ENCODE measurements at places on chromosomes 6 and 20.

DNA sequence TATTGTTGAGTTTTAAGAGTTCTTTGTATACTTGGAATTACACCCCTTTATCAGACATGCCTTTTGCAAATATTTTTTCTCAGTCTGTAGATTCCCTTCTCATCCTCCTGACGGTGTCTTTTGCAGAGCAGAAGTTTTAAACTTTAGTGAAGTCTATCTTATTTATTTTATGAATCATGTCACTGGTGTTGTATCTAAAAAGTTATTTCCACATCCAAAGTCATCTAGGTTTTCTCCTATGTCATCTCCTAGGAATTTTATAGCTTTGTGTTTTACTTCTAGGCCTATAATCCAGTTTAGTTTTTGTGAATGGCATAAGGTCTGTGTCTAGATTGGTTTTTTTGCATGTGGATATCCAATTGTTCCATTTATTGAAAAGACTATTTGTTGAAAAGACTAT, 271.3 kb downstream of the KIF16B start:
- no peak for DNase-seq

DNA sequence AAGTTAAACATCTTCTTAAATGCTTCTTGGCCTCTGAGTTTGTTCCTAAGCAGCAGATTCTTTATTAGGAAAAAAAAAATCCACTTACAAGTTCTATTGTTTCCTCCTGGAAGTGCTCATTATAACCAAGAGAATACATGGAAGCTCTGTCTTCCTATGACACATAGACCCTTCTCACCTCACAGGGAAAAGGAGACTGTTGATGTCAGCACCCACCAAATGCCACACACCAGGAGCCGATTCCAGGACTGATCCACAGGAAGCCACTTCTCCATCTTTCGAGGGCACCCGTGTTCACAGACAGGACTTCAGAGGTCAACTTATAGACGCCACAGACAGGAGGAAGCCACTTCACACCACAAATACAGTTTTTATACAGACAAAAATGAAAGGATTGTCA, 13.4 kb upstream of the BNIP5 start:
- no peak for DNase-seq

DNA sequence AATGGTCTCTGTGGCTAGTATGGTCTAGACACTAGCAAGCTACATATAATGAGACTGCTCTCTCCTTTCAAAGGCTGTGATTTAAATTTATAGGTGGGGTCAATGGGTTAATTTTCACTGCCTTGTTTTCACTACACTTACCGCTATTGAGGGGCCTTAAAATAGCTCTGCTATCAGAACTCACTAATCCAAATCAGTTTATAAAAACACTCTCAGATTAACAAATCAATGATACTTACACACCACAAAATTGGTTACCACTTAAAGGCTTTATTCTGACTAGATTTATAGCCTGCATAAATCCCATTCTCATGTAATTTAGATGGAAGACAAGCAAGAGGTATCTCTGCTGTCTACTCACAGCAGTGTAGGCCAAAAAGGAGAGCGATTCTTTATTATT, 313.0 kb upstream of the AGPAT4 start:
- DNase-seq = no peak

DNA sequence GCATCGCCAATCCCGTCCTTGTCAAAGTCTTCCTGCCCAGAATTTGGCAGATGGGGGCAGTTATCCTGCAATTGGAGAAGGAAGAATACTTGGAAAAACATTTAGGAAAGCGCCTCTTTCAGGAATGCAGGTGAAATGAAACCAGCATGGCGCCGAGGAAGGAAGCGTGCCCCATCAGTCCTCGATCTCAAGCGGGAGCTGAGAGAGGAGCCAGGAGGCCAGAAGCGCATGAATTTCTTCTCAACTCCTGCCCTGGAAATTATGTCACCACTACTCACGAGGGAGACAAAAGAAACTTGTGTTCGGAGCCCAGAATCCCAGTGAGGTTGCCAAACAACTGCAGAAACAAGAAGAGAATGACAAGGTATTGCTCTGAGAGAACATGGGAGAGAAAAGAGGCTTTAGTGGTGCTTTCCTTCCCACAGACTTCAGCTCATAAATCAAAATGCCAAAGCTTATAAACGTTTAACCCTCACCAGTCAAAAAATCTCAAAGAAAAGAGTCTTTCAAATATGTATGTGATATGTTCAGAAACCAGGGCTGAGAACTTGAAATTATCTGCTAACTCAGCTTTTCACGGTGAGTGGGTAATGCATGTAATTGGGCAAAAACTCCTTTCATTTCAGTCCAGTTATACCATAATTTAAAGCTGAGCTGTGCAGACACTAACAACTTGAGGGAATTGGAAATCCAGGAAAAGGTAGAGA, 23.9 kb downstream of the THBS2 start:
- no peak for DNase-seq

- no peak for DNase-seq
Observed at GRCh38 chr20:25083141-25083772, 1.3 kb upstream of the VSX1 start.

- no peak for DNase-seq
Observed at GRCh38 chr6:111817451-111818120, 55.7 kb downstream of the FYN start.

DNA sequence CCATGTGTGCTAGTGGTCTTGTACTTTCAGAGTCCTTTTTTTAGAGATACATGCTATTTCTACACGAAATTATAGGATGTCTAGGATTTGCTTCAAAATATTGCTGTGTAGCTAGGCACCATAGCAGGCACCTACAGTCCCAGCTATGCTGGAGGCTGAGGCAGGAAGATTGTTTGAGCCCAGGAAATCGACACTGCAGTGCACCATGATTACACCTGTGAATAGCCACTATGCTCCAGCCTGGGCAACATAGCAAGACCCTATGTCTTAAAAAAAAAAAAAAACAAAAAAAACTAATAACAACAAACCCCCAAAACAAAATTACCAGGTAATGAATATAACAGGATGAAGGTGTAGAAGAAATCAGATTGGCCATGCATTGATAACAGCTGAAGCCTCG, 121.7 kb downstream of the NFATC2 start:
- DNase-seq = no peak

GRCh38 chr6:104843229-104843628, 16.5 kb downstream of the HACE1 start:
- no peak for DNase-seq

DNA sequence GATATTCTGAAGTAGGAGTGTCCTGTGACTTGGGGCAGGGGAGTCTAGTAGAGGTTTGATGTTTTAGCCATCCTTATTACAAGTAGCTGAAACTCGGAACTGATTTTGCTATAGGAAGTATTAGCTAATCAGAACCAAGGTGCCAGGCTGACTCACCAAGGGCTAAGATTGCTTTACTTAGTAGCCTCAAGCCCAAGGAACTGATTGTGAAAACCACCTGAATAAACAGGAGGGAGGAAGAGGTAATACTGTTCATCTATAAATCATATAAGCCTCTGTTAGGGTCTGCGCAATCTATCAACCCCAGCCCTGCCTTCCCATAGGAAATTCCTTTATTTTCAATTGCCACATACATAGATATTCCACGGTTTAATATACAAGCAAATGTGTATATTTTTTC, 54.4 kb downstream of the GNAS start:
- no peak for DNase-seq

DNA sequence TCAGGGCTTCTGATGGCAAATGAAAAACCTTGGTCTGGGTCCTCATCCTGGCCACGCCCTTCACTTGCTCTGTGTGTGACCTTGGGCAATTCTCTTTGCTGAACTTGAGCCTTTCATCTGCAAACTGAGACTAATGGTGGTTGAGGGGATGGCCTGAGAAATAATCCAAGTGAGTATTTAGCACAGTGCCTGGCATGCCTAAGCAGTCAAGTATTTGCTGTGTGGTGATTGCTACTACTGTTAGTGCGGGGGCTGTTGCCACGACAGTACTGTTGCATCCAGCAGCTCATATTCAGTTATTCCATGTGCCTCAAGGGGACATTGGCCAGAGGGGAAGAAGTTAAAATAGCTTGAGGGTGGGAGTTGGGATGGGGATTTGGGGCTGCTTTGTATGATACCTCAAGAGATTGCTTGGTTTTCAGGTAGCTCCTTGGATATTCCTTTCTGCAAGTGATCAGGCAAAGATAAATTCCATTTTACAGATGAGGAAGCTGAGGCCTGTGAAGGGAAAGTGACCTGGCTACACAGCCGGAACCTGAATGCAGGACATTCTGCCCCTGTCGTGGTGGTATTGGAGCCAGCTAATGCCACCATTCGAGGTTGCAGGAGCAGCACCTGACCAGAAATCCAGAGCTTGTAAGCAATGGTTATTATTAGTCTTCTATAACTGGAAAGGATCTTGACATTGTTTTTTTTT, 45.1 kb upstream of the EPB41L1 start:
- DNase-seq = no peak

- no peak for DNase-seq
Observed at GRCh38 chr6:80339421-80339820, 232.9 kb downstream of the BCKDHB start.

- no peak for DNase-seq
Observed at GRCh38 chr6:142325111-142325510, 23.3 kb downstream of the ADGRG6 start.

- no peak for DNase-seq
Observed at GRCh38 chr20:37404461-37404890, 58.5 kb downstream of the SRC start.

- DNase-seq = no peak
Observed at GRCh38 chr6:36779227-36779626, 60.0 kb downstream of the CPNE5 start.

- no peak for DNase-seq
Observed at GRCh38 chr6:88650029-88650619, 313.3 kb downstream of the RNGTT start.

DNA sequence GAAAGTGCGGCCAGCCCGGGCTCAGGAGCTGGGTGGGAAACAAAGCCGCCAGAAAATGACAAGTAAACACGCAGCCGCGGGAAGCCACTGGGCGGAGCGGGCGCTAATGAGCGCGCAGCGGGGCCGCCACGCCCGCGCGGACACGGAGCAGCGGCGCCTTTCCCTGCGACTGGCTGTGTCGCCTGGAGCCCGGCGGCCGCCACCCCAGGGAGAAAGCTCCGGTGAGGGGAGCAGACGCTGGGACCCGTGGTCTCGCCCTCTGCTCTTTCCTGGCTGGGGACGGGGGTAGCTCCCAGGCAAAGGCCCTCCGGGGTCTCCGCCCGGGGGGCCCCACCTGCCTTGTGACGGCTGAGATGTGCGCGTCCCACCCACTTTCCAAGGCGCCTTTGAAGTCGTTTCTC, 54.9 kb downstream of the PRR18 start:
- no peak for DNase-seq

- no peak for DNase-seq
Observed at GRCh38 chr6:35596448-35597442, 84.0 kb upstream of the TULP1 start.

GRCh38 chr6:21078497-21078896, 515.1 kb upstream of the SOX4 start:
- DNase-seq = no peak

GRCh38 chr20:8007490-8007889, 12.1 kb downstream of the TMX4 start:
- no peak for DNase-seq

DNA sequence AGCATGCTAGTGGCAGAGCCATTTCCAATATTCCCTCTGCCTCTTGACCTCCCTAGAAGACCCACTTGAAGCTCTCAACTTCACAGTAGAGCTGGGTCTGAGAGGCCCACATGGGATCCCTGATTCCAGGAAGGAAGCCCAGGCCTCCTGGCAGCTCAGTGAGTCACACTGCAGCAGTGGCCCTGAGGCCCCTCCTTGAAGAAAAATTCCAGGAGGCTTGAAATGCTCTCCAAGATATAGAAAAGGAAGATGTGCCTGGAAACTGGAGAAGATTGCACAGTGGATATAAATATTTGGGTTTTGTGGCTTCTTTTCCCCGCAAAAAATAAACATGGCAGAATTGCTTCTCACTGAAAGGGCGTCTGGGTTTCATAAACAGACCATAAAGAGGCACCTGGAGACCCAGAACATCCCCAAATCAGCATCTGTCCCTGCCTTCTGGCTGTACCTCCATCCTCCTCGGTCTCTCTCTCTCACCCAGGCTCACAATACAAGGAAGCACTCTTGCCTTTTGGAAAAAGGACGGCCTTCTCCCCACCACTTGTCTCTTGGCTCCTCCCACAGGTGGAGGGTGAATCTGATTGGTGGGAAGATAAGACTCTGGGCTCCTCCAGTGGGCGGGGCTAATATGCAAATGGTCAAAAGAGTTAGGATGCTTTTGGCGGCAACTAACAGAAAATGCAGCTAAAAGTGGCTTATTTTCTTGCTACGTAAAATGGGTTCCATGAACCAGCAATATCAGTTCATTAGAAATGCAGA, 200.0 kb upstream of the SULF2 start:
- DNase-seq = no peak

DNA sequence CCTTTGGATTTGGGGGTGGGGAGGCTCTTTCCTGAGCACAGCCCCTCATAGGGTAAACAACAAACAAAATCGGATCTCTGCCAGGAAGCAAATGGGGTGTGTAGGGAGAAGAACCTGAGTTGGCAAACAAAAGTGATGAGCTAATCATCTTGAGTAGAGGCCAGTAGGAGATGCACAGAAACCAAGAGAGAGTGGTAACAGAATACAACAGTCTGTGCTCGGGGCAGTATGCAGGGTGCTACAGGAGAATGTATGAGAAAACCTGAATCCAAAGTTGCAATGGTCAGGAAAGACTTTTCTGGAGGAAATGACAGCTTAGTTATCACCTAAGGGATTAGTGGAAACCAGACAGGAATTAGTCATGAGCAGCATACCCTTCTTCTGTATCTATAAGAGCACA, 177.8 kb downstream of the CDKAL1 start:
- no peak for DNase-seq

DNA sequence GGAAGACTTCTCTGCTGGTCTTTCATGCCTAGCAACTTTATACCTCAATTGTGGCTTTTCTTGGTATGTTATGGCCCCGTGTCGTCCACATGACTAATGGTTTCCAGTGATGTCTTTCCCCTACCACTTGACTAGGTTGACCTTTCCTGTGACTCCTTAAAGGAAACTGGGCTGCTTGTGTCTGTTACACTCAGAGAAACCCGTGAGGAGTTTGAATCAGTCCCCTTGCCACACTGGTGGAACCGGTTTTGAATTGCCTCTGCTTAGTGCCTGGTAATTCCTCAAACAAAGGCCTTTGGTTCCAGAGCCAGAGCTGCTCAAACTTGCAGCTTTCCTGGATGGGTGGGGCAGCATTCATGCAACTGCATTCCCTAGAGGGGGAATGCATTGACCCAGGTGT, 21.9 kb downstream of the ECT2L start:
- DNase-seq = no peak

- DNase-seq = no peak
Observed at GRCh38 chr6:154598399-154598798, 87.9 kb upstream of the CNKSR3 start.
